AG08396 (cell line): ENCODE measurements at places on chromosomes 12 and 14.

DNA sequence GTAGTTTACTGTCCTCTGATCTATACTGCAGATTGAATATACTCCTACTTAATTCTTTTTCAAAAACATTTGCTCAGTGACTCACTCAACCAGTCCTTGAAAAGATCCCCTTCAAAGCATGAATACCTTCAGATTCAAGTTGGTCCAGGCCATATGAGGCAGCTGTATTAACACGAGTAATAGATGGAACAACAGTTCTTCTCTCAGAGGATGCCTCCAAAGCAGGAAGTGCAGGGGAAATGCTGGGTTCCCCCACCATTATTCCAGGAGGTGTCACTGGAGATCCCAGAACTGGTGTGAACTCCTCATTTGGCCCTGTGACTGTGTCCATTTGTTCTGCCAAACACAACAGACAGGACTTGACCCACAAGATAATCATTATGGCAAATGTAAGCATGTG is 20.6 kb downstream of the ARMH4 start:
- no peak for DNase-seq

DNA sequence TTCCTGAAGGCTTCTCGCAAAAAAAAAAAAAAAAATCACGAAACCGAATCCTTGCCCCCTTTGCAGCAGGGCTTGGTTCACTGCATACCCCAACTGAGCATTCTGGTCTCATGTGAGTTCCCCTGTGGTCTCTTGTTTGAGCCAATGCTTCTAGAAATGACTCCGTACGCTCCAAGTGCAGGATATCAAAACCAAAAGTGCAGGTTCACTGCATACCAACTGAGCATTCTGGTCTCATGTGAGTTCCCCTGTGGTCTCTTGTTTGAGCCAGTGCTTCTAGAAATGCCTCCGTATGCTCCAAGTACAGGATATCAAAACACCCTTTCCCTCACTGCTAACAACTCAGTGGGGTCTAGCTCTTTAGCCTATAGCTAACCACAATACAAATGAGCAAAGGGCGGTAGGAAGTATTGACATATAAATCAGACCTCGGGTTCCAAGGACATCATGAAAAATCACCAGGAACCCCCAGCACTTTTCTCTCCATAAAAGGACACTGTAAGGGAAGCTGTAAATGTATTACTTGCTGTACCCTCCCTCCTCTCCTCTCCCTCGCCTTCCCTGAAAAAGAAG is 206.3 kb upstream of the NOS1 start:
- DNase-seq: no peak

DNA sequence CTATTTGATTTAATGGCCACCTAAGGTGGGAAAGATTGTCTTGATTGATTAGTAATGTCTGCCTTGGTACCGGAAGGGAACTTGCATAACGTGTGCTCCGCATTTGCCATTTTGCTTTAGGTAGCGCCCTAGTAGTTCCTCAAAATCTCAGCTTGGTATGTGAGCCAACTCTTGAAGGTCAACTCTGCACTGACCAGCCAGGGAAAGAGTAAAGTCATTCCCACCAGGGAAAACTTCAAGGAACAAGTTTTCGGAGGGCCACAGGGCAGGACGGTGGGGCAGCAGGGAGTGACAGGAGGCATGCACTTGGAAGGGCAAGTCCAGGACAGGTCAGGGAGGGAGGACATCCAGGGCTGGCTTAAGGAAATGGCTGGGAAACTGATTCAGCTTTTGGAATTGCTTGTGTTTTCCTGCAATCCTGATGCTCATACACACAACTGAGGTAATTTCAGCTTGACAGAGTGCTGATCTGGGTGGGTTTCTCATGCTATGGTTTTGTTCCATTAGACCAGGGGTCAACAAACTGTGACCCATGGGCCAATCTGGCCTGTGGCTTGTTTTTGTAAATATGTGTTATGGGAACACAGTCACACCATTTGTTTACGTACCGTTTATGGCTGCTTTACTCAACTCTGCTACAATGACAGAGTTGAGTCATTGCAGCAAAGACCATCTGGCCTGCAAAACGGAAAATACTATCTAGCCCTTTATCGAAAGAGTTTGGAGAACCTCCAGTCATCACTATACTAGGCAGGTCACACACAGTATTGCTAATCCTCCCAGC is 184.5 kb downstream of the RBM19 start:
- peak; percentile 66 for DNase-seq

GRCh38 chr14:104536942-104537612 is 42.5 kb upstream of the C14orf180 start:
- DNase-seq: peak; percentile 46

DNA sequence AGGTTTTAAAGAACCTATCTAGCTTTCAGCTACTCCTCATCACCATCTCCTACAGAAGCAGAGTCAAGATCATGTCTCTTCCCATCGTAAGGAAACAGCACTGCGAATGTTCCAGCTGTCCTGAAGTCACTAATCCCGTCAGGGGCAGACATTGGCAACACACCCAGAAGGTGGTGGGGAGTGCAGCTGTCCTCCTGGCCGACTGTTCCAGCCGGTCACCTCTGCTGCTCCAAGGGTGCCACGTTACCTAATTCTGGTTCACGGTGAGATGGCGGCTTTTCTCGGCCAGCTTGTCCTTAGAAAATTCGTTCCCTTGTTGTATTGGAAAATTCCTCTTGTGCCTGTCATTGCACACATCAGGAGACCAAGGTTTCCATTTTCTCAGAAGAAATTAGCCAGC is 196.2 kb downstream of the ZFP36L1 start:
- no peak for DNase-seq

- peak; percentile 28 for DNase-seq
These were observed 34.7 kb downstream of the KICS2 start for GRCh38 chr12:64187370-64187769.

GRCh38 chr14:23094666-23095195 is at the start of gene ACIN1:
ACIN1 (minus strand) TSS chr14:23095136; CDS start chr14:23095112, 24 bp downstream.
- DNase-seq: peak; percentile 82

DNA sequence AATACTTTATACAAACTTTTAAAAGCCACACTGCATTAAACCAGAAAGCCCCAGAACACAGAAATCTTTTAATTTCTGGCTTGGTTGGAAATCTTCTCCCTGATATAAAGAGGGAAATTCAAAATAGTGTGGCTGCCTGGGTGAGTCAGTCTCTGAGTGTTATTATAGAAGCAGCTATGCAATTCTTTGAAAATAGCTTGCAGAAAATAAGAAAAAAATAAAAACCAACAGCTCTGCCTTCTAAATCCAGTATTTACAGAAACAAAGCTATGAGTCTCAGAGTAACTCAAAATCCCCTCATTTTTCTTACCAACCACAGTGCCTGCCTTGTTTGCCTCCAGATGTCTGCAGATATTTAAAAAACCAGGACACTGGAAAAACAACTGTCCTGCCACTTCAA is 68.6 kb upstream of the FERMT2 start:
- DNase-seq: peak; percentile 13

- DNase-seq: no peak
These were observed 12.3 kb downstream of the FIGNL2 start for GRCh38 chr12:51836041-51836826.

GRCh38 chr12:31887109-31887811 is 72.0 kb upstream of the RESF1 start:
- DNase-seq: no peak

DNA sequence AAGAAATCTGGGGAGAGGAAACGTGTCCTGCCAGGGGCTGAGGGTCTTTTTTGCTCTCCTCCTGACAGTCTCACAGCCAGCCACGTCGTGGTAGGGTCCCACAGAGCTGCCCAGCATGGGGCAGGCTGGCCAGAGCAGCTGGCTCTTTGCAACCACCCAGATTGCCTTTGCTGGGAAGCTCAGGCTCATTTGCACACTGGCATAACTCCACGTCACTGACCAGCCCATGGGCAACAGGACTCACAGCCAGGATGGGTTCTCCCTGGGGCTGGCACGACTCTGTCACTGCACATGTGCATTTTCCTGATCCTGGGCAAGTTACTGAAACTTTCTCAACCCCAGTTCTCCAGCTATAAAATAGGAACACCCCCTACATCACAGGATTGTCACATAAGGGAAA is 242.2 kb downstream of the DPF3 start:
- no peak for DNase-seq
